ENCODE measurements at places on chromosomes 16 and 17.

DNA sequence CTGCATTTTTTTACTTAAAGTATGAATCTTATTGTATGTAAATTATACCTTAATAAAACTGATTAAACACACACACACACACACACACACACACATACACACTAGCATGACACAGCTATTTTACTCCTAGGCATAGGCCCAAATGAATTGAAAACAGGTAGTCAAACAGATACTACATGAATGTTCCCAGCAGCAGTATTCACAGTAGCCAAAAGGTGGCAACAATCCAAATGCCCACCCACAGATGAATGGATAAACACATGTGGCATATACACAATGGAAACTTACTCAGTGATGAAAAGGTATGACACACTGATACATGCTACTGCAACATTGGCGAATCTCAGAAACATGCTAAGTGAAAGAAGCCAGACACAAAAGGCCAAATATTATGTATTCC lies 223.5 kb downstream of the CYB561 start:
- DNase-seq = peak; percentile 1

DNA sequence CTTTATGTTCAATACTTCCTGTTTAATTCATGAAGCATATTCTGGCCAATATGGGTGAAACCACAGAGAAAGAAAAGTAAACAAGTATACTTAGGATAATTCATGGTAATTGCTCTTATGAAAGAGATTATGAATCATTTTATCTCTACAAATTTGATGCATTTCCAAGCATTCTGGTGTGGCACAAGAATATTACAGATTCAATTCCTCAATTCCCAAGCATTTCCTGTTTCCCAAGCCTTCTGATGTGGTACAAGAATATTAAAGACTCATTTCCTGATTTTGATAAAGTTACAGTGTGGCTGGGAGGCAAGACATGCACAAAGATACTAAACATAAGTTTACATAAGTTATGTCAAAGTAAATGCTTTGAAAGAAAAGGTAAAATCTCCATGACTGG lies 126.1 kb upstream of the NUDT7 start:
- no peak for DNase-seq

DNA sequence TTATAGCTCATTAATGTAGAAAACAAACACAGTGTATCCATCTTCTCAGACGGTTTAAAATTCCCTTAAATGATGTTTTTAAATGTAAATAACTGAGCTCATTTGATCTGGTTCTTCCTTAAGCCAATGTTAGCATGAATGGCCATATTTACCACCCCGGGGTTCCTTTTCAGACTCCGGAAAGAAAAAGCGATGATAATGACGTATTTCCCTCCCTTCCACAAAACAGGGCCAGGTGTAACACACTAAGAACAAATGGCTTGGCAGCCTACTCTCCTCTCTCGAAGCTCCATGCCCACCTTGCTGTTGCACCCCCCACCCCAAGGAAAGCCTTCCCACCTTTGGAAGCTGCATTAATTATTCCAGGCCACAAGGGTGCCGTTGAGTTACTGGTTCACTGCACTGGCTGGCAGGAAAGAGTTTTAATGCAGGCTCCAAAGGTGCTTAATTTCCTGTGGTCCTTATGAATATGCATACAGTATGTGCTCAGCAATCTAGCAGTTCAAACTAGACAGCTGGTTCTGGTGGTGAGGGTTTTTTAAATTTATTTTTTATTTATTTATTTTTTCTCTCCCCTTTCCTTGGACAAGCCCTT lies 378.9 kb downstream of the WWOX start:
- no peak for DNase-seq

DNA sequence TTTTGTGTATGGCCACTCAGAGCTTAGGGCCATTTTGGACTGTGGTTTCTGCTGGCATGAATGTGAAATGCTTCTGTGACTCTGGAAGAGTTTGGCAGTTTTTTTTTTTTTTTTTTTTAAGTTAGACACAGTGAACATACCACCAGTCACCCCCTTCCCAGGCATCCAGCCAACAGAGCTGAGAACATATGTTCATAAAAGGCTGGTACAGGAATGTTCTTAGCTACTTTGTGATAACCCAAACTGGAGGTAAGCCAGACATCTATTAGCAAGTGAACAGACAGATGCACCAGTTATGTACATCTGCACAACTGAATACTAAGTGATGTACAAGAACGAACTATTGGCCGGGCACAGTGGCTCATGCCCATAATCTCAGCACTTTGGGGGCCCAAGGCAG lies 92.7 kb downstream of the ABCC1 start:
- DNase-seq = no peak

GRCh38 chr16:50289950-50290764 lies 23.8 kb downstream of the ADCY7 start:
- no peak for DNase-seq

GRCh38 chr17:40666331-40666730 lies 1.4 kb upstream of the KRT222 start:
- no peak for DNase-seq

GRCh38 chr17:55691666-55692065 lies 31.0 kb downstream of the TMEM100 start:
- DNase-seq = no peak

GRCh38 chr17:79041723-79042420 lies 17.9 kb downstream of the C1QTNF1 start:
- DNase-seq = no peak

DNA sequence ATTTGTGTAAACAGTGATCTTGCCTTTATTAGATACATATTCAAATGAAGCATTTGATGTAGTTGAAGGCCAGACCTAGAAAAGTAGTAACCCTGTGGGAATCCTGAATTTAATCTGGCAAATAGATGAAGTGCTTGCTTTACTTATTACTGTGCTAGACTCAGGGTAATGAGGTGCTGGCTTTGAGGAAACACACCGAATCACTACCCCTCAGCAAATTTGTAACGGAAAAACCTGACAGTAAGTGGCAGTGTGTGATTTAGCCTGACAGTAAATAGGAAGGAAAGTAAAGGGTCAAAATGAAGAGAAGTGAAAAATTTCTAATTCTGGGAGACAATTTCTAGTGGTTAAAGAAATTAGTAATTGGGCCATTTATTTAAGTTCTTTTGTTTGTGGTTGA lies 90.2 kb downstream of the MAP2K4 start:
- no peak for DNase-seq

- DNase-seq = no peak
Measured at GRCh38 chr17:81073967-81074839, 39.3 kb downstream of the BAIAP2 start.

GRCh38 chr16:23039118-23039517 lies 110.1 kb downstream of the USP31 start:
- DNase-seq = no peak

DNA sequence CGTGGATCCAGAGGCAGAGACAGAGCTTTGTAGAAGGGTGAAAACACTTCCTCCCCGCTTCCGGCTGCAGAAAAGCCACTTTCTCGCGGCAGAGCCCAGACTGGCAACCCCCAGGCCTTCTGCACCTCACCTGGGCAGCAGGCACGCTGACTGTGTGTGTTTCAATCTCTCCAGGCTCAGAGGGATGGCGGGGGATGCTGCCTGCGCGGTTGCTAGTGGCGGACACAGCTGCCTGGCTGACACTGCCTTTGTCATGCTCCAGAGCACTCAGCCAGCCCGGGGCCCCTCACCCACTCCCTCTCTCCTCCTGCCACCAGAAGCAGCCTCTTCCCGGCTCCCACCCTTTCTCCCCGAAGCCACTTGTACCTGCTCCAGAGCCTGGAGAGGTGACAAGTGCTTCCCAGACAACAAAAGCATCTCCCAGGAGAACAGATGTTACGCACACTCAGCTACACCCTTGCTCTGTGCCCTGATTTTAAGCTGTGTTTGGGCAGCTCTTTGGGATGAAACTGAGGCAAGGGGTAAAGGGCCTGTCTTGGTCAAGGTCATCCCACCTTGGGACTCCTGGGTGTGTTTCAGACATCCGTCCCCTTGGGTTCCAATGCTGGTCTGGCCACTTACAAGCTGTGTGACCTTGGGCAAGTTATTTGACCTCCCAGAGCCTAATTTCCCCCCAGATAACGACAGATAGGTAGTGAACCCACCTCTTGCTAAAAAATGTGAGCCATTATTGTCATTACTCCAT lies 9.2 kb upstream of the GLIS2 start:
- no peak for DNase-seq

DNA sequence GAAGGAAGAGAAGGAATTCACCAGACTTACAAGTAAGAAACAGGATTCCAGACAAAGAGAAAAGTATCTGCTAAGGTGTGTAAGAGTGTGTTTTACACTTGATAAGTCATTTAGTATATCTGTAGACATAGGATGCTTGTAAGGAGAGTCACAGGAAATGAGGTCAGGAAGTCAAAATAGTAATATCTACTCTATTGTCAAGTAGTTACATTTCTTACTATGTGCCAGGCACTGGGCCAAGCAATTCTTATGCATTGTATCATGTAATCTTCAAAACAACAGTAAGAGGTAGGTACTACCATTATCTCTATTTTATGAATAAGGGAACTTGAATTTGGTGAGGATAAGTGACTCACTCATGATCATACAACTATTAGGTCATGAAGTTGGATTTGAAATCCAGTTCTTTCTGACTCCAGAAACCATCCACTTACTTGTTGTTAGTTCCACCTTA lies 129.1 kb downstream of the SNX11 start:
- no peak for DNase-seq

- DNase-seq = no peak
Measured at GRCh38 chr17:72030067-72030899, 90.5 kb upstream of the SOX9 start.

GRCh38 chr17:11178581-11178980 lies 62.4 kb upstream of the SHISA6 start:
- no peak for DNase-seq

DNA sequence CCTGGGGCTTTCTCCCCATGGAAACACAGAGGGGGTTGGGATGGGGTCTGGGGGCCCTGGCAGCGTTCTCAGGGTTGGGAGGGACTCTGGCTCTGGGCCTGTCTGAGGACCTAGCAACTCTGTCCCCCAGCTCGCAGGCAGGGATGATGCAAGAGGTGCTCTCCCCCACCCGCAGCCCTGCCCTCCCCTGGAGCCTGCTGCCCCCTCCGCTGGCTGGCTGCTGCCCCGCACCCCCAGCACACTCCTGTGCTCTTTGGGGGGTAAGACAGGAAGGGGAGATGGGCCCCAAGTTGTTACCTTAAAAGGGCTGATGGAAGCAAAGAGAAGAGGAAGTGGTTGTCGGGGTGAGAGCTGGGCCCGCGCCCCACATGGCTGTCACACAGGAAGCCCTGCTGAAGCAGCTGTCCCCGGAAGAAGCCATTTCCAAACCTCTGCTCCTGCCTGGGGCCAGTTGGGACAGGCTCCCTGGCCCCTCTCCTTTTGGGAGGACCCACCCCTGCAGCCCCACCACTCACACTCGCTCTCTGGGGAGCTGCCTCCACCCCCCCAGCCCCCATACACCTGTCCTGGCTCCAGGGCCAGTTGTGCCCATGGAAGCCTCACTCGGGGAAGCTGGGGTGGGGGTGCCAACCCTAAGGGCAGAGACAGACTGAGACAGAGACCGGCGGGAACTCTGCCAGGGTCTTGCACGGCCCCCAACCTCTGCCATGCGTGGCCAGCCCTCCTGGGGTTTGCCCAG lies 2.5 kb downstream of the CORO1A start:
- peak; percentile 57 for DNase-seq

DNA sequence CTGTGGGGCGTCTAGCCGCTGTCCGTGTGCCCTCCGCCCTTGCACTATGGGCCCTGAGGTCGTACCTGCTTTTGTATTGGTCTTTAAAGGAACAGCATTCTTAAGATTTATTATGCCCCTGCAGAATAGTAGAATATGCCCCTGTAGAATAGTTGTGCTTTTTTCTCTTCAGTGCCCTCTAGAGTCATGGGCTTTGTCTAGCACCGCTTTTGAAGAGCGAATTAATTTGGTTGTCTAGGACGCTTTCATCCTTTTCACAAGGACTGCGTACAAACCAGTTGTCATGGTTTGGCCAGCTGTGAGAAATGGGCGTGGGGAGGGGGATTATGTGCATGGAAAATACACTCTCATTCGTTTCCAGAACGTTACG lies 621 bp downstream of the CEP95 start:
- DNase-seq = no peak

DNA sequence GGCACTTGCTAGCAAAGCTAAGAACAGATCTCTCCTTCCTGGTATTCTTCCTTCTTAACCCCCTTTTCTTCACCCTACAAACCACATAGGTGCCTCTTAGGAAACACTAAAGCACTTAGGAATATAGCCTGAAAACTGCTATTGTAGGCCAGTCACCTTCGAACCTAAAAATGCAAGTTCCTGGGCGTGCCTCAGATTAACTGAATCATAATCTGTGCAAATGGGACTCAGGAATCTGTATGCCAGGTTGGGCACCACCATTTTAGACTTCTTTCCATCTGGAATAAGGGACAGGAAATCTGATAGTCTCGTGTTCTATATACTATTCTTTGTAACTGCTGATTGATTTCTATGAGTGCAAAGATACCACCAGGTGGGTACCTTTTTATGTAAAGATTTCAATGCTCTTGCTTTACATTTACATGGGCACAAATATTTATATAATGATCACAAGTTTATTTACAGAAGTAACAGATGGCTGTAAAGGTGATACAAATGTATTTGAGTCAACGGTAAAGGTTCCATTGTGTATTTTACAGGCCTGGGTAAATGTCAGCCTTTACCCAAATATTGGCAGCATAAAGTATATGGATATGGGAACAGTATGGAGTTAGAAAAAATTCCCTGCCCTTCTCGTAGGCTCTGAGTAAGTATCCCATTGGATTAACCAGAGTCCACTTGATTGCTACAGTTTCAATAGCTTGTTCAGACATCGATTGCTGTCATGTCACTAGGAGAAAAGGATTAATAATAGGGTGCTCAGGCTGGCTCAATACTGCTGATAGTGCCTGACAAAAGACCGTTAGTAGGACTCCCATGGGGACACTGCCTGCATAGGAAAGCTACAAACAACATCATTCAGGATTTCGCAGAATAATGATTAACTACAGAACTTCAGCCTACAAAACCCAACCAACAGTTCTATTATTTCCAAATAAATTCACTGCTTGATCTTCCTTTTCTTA lies 124.7 kb downstream of the SNX11 start:
- DNase-seq = no peak

GRCh38 chr16:67470359-67470758 lies 10.6 kb downstream of the ATP6V0D1 start:
- DNase-seq = no peak

DNA sequence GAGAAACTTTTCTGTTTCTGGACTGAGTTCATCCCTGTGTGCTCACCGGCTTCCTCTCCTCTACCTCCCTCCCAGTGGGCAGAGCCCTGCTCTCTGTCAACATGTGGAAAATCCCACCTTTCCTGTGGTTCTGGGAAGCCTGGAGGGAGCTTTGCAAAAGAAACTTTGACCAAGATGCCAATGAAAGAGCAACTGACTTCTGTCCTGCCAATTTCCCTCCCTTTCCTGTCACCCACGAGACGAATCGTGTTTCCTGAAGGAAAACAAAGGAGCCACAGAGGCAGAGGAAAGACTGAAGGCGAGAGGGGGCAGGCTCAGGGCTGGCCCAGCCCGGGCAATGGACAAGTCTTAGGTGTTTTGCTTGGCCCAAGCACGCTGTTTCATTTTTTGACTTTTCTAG lies 82.8 kb downstream of the PLCG2 start:
- DNase-seq = no peak

- no peak for DNase-seq
Measured at GRCh38 chr17:60548990-60549389, 22.9 kb upstream of the APPBP2 start.

GRCh38 chr16:64615630-64616280 lies 506.1 kb downstream of the CDH11 start:
- no peak for DNase-seq
